Prostate gland (tissue), 2 donors: ENCODE measurements at places on chromosomes 5 and 9. TPM values are rescaled to one million over a fixed set of nuclear protein-coding genes. Genes with fewer than 3 reads are reported as not detected.

DNA sequence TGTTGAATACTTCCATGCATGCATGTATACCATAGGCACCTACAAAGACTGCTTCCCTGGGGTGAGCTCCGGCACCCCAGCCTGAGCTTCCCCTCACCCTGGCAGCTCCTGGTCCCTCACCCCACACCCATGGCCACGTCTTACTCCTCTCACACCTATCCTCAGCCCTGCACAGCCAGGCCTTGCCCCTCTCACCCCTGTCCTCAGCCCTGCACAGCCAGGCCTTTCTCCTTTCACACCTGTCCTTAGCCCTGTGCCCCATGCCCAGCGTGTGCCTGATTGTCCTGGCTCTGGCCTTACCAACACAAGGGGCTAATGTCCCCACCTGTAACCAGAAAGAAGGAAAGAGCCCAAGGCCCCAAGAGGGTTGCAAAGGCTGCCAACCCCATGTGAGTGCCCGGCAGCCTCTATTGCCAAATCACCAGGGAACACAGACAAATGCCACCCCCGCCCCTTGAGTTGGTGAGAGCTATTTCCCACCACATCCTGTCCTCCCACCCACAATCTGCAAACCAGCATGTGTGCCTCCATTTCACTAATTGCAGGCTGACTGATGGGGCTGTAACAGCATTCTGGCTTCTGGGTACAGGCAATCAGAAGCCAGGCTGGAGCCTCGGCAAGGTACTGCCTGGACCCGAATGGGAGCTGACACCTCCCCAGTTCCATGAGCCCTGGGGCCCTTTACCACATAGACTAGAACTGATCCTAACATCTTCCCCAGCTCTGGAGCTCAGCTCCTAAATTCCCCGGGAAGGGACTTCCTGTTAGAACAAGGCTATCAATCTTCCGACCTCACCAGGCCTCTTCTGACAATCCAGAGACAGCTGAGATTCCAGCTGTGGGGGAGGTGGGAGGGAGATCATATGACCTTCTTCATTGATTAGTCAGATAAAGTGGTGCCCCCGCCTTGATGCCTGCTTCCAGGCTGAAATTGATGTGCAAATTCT, 78.2 kb downstream of the FAM114A2 start:
- no peak for DNase-seq
- no peak overlapping the region for H3K27ac ChIP-seq
- no peak overlapping the region for H3K4me3 ChIP-seq
- H3K4me1 ChIP-seq: no peaks in the 10 kb centered on the region
- no peaks in the 10 kb centered on the region for H3K36me3 ChIP-seq

DNA sequence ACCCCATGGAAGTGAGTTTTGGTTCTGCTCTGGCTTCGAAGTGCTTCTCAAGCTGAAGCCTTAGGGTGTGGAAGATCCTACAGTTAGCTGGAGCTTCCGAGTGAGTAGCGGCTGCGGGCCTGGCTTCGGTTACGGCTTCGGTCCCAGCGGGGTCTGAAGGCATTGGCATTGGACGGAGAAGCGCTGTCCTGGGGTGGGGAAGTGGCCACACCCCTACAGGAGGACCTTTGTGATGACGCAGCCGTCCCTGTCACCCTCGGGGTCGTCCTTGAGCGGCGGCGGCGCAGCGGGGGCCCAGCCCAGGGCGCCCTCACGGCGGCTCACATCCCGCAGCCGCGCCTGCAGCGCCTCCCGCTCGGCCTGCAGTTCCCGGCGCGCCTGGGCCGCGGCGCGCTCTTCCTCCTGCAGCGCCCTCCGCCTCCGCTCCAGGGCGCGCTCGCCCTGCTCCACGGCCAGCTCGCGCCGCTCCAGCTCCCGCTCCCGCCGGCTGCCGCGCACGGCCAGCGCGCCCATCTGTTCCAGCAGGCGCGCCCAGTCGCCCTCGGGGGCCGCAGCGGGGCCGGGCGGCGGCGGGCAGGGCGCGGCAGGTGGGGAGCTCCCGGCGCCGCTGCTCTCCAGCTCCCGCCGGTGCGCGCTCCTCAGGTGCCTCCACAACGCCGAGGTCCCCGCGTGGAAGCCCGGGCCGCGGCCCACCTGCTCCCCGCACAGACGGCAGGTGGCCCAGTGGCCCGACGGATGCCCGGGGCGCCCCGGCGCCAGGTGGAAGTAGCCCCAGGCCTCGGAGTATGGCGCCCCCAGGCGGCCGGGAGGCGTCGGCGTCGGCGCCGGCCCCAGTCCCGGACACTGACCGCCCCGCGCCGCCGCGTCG, 9.9 kb downstream of the ZBED3 start:
- DNase-seq: peak; percentile 24
- no peaks in the 10 kb centered on the region for H3K36me3 ChIP-seq
- peak overlapping the region; percentile 56 for H3K27ac ChIP-seq
- peaks cover 2% of the 10 kb centered on the region for H3K4me1 ChIP-seq
- no peaks in the 10 kb centered on the region for H3K27me3 ChIP-seq

- no peak overlapping the region for H3K4me3 ChIP-seq
- H3K27me3 ChIP-seq: no peaks in the 10 kb centered on the region
- no peaks in the 10 kb centered on the region for H3K36me3 ChIP-seq
These were observed 165.3 kb upstream of the RAPGEF1 start for GRCh38 chr9:131905144-131905543.

DNA sequence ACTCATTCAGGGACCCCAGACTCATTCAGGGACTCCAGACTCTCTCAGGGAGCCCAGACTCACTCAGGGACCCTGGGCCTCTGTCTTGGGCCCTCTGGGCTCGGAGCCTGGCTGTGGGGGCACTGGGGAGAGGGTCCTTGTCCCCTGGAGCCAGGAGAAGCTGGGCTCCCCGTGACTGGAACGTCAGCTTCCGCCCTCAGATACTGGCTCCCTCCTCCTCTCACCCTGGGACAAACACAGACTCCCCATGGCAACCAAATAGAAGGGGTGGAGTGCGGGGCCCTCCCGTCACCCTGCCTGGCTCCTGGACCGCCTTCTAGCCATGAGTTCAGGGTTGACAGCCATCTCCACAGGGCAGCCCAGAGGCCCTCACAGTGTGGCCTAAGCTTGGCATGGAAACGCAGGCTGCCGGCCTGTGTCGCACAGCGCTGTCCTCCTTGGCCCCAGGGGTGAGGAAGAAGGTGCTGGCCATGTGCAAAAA, 27.6 kb downstream of the ZDHHC11B start:
- H3K36me3 ChIP-seq: no peaks in the 10 kb centered on the region
- no peaks in the 10 kb centered on the region for H3K27me3 ChIP-seq
- no peak overlapping the region for H3K27ac ChIP-seq
- no peak for DNase-seq
- H3K4me1 ChIP-seq: no peaks in the 10 kb centered on the region
- H3K4me3 ChIP-seq: no peak overlapping the region

GRCh38 chr9:114007991-114008666, 70.0 kb downstream of the AMBP start:
- no peaks in the 10 kb centered on the region for H3K36me3 ChIP-seq
- no peaks in the 10 kb centered on the region for H3K27me3 ChIP-seq
- DNase-seq: no peak
- no peak overlapping the region for H3K4me3 ChIP-seq
- H3K27ac ChIP-seq: no peak overlapping the region
- H3K4me1 ChIP-seq: no peaks in the 10 kb centered on the region

DNA sequence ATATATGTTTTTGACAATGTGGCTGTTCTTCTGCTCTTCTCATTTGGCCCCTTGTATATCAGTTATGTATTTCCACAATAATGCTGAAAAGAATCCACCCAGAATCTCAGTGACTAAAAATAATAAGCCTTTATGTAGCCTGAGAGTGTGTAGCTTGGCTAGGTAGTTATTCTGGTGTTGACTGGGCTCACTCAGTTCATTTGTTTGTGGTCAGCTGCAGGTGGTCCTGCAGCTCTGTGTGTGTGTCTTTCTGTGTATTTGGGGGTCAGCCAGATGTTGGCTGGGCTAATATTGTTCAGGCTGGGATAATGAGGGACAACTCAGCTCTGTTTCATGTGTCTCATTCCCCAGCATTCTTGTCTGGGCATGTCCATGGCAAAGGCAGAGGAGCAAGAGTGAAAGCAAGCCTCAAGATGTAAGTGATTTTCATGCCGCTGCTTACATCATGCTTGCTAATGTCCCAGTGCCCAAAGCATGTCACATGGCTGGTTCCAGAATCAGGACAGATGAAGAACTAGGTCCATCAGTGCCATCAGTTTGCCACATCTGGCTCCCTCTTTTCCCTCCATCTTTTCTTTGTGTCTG, 162.8 kb downstream of the KCTD16 start:
- no peak overlapping the region for H3K27ac ChIP-seq
- no peak overlapping the region for H3K4me3 ChIP-seq
- peak; percentile 37 for DNase-seq
- no peaks in the 10 kb centered on the region for H3K4me1 ChIP-seq
- H3K36me3 ChIP-seq: no peaks in the 10 kb centered on the region
- H3K27me3 ChIP-seq: no peaks in the 10 kb centered on the region

DMRTA1 gene
- 5.5 TPM for total RNA-seq

GRCh38 chr5:148107608-148108007, 43.8 kb downstream of the SPINK5 start:
- H3K36me3 ChIP-seq: no peaks in the 10 kb centered on the region
- H3K27me3 ChIP-seq: no peaks in the 10 kb centered on the region
- no peak overlapping the region for H3K4me3 ChIP-seq
- H3K4me1 ChIP-seq: no peaks in the 10 kb centered on the region
- H3K27ac ChIP-seq: no peak overlapping the region
- DNase-seq: no peak

ACO1 gene
- total RNA-seq: 31.7 TPM

STXBP1 gene
- total RNA-seq: 47.6 TPM
